ENCODE measurements at places on chromosomes 1 and 21. TPM values are rescaled to one million over a fixed set of nuclear protein-coding genes. Genes with fewer than 3 reads are reported as not detected.

The RHOU gene
- 60.4 TPM for polyA plus RNA-seq

The S100A7A gene
- not detected for polyA plus RNA-seq

The ARTN gene
- 2.9 TPM for polyA plus RNA-seq

The SMIM1 gene
- 3.6 TPM for polyA plus RNA-seq

The PODN gene
- polyA plus RNA-seq: 13.8 TPM

The MSH4 gene
- 0.30 TPM for polyA plus RNA-seq

The PADI2 gene
- 10.9 TPM for polyA plus RNA-seq

The ANKRD45 gene
- polyA plus RNA-seq: 5.2 TPM

The B3GALT5 gene
- 1.4 TPM for polyA plus RNA-seq

The CFHR3 gene
- 0.93 TPM for polyA plus RNA-seq

The SLC6A17 gene
- 0.13 TPM for polyA plus RNA-seq

The PLXNA2 gene
- polyA plus RNA-seq: 38.8 TPM

The SMIM11 gene
- polyA plus RNA-seq: 16.5 TPM

The KRTAP19-3 gene
- polyA plus RNA-seq: not detected

The TNN gene
- polyA plus RNA-seq: 1.7 TPM

The C1orf116 gene
- polyA plus RNA-seq: 42.3 TPM

The TMED5 gene
- polyA plus RNA-seq: 45.8 TPM

The ACKR1 gene
- polyA plus RNA-seq: 5.8 TPM

The ZFP69 gene
- 8.1 TPM for polyA plus RNA-seq

Measured in left lung (tissue), 14 donors.